ENCODE measurements at places on chromosomes 5 and 9.

- DNase-seq, result no peak
Measured at GRCh38 chr5:173153842-173154241, 9.5 kb downstream of the BNIP1 start.

DNA sequence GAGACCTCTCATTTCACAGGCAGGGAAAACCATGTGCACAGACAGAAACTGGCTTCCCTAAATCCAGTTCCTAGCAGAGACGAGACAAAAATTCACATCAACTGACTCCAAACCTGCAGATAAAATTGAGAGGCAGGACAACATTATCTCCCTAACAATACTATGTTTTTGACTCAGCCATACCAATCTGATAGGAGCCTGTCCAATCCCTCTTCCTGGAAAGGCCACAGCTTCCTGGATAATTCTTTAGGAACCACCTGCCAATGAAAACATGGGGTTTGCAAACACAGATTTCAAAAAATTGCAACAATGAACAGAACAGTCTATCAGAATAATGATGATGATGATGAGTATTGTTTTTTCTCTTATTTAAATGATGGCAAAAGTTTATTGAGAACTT, 22.4 kb downstream of the SH3TC2 start:
- no peak for DNase-seq

DNA sequence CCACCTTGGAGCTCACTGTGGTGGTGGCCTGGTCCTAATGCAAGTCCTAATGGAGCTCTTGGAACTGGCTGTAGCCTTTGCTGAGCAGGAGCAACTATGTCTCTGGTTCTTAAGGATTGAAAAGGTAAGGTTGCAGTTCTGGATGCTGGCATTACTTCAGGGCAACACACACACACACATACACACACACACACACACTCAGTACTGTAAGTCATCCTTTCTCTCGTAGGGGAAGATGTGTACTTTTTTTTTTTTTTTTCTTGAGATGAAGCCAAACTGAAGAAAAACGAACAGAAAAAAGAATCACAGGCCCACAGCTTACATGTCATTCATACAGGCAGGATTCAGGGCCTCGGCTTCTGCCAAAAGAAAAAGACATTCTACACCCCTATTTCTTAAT, 81.1 kb upstream of the RPS23 start:
- DNase-seq, result no peak

GRCh38 chr5:108334225-108334624, 47.7 kb downstream of the FBXL17 start:
- DNase-seq, result no peak

- DNase-seq, result no peak
Measured at GRCh38 chr9:134695144-134695543, 53.5 kb downstream of the COL5A1 start.

GRCh38 chr5:167943343-167943742, 348.1 kb upstream of the WWC1 start:
- DNase-seq, result no peak

- DNase-seq, result no peak
Measured at GRCh38 chr9:114343471-114344187, 14.0 kb downstream of the ORM2 start.

DNA sequence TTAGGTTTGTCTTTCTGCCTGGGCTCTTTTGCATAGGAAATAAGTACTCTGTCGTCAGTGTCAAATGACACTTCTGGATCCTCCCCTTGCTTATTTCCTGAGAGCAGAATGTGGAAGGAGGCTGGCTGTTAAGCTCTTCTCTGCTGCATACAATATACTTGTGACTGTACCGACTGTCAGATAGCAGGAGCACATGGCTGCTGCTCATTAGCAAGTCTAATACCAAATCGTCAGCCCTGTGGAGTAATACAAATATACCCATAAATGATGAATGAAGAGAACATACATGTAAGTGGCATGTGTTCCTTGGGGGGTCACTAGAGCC, at the start of gene GPR151:
TSS of gene GPR151 (minus strand) at position 40 of the 325 bp plus-strand sequence. CDS start 77 bp downstream, outside the sequence.
- no peak for DNase-seq

DNA sequence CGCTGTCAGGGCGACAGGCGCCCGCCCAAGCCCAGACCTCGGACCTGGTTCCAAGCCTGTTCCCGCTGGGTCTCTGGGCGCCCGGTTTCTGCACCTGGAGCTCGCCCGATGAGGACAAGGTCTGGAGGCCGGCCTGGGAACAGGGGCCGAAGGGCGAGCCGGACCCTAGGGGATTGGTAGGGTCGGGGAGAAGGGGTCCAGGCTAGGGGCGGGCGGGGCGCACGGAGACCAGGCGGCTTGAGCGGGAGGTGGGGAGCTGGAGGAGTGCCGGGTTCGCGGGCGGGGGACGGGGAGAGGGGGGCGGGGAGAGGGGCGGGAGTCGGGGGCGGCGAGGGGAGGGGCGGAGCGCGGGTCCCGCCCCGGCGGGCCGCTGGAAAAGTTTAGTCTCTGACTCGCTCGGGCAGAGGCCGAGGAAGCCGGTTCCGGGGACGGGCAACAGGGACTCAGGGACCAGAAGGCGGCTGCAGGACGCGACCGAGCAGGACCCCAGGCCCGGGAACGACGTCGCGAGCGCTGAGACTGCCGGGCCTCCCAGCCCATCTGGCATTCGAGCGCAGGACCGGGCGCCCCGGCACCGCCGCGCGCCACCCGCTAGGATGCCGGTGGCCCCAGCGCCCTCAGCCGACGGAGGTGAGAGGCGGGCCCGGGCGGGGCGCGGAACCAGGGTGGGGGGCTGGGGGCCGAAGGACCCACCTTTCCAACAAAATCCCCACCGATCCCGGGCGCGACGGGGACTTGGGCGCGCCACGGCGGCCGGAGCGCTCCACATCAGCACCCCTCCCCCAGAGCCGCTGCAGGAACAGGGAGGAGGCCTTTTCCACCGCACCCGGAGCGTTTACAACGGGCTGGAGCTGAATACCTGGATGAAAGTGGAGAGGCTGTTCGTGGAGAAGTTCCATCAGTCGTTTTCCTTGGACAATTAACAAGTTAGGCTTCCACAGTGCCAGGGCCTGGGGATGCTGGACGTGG, at the start of gene S1PR3:
TSS of gene S1PR3 (plus strand) at position 403 of the 969 bp plus-strand sequence. CDS start 9,733 bp downstream, outside the sequence.
- DNase-seq, result no peak

- no peak for DNase-seq
Measured at GRCh38 chr9:79812507-79813257, 240.9 kb downstream of the TLE4 start.

- DNase-seq, result no peak
Measured at GRCh38 chr5:6395102-6395445, 16.7 kb upstream of the MED10 start.

GRCh38 chr5:59716029-59716428, 177.5 kb downstream of the PDE4D start:
- no peak for DNase-seq

DNA sequence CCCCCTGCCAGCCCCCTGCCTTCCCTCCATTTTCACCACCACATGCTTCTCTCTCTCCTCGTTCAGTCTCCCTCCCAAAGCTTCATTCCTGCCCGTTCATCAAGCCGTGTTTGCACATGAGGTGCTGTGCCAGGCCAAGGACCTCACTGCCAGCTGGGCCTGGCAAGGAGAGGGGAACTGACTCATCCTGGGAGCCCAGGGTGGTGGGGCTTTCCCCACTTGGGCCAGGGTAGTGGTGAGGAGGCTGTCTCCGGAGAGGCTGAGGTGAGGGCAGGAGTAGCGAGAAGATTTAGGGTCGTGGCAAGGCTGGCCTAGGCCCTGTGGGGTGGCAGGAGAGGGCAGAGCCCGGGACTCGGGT, 30.4 kb upstream of the NOTCH1 start:
- DNase-seq, result no peak

- no peak for DNase-seq
Measured at GRCh38 chr5:119327018-119327417, 28.8 kb upstream of the TNFAIP8 start.

- no peak for DNase-seq
Measured at GRCh38 chr5:131272307-131272706, 8.5 kb downstream of the CDC42SE2 start.

- no peak for DNase-seq
Measured at GRCh38 chr5:37875051-37875787, 35.4 kb upstream of the GDNF start.

DNA sequence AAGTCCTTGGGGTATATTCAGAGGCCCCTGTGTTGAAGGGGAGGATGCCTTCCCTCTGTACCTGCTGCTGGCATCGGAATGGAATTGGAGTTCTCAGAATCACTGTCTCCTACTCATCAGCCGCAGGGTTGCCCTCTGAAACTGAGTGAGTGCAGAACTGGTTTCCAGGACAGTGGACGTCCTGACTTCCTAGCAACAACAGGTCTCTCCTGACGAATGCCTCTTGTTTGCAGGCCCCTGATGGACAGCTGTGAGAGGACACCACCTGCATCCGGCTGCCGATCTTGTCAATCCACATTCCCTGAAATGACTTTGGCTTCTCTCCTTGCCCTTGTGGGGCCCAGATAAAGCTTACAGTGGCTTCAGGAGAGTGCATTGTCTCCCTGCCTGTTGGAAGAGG, 274.5 kb downstream of the NSG2 start:
- no peak for DNase-seq

DNA sequence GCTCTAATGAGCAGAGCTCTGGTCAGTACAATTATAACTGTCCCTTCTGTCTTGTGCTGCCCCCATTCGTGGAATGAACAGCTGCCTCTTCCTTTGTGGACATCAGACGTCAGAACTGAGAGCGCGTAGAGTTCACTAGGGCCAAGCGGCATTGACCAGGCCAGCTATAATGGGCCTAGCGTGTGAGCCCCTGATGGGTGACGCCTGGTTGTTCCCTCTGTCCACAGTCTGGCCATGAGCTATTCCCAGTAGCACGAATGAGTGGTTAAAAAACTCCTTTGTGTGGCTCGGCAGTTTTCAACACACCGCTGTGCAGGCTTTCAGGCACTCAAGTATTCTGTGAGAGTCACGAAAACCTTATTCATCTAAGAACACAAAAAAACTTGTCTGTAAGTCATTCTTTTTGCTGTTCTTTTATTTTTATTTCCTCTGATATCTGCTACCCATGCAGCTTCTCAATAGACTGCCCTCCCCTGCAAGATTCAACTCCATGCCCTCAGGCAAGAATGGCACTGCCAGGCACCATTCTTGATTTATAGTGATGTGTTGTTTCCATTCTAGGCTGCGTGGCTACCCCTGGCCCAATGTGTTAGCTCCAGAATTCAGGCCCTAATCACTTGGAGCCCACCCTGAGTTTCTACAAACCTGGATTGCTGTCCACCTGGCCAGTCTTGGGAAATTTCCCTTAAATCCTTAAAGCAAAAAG, 52.5 kb downstream of the ANKDD1B start:
- no peak for DNase-seq

GRCh38 chr9:93664549-93665120, 88.3 kb downstream of the PHF2 start:
- no peak for DNase-seq

- no peak for DNase-seq
Measured at GRCh38 chr5:79746642-79747569, 57.3 kb downstream of the CMYA5 start.

All from stimulated activated CD8-positive, alpha-beta memory T cell treated with anti-CD3 and anti-CD28 coated beads, Interleukin-2, amount 100 ng/mL, for 1 hour (primary cell).